GM12892 (cell line): ENCODE measurements at places on chromosomes 6 and 20.

DNA sequence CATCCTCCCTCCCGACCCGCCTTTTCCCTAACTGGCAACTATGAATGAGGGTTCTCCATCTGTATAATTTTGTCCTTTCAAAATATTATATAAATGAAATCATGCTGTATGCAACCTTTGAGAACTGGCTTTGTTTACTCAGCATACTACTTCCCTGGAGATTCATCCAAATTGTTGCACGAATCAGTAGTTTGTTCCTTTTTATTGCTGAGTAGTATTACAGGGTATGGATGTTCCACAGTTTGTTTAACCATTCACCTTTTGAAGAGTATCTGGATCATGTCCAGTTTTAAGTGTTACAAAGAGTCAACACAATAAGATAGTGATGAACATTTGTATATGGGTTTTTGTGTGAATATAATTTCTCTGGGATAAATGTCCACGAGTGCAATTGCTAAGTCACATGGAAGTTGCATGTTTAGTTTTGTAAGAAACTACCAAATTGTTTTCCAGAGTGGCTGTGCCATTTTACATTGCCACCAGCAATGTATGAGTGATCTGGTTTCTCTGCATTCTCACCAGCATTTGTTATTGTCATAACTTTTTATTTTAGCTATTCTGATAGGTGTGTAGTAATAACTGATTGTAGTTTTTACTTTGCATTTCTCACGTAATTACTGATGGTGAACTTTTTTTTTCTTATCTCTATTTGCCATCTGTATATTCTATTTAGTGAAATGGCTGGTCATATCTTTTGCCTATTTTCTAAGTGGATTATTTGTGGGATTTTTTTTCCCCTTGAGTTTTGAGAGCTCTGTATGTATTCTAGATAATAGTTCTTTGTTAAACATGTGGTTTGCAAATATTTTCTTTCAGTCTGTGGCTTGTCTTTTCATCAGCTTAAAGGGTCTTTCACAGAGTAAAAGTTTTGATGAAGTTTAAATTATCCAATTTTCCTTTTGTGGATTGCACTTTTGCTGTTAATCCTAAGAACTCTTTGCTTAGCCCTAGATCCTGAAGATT lies 14.4 kb upstream of the RNF24 start:
- no peak for DNase-seq

DNA sequence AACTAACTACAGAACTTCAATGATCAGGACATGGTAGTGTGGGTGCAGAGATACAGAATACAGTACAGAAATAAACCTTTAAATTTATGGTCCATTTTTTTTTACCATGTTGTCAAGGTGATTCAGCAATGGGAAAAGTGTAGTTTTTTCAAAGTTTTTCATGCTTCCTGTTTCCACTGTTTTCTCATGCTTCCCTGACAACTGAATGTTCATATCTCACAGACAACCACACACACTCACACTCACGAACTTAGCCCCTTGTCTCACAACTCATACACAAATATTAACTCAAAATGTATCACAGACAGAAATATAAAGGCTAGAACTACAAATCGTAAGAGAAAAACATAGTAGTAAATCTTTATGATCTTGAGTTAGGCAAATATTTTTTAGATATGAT lies 232.6 kb upstream of the CDYL start:
- no peak for DNase-seq

- DNase-seq, result no peak
Measured at GRCh38 chr20:53981752-53982437, 88.5 kb downstream of the BCAS1 start.

- DNase-seq, result no peak
Measured at GRCh38 chr6:11415557-11415956, 122.0 kb upstream of the TMEM170B start.

DNA sequence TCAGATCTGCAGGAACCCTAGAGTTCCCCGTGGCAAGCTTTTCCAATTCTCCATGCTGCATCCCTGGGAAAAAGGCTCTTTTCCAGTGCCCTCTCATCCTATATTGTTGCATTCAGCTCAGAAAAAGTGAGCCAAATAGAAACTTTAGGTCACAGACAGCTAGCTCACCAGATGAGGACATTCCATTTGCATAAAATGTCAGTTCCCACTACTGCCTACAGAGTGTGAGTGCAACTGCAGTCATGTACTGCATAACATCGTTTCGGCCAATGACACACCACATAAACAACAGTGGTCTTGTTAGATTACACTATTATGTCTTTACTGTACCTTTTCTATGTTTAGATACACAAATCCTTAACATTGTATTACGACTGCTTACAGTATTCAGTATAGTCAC lies 8.6 kb downstream of the HS3ST5 start:
- no peak for DNase-seq

DNA sequence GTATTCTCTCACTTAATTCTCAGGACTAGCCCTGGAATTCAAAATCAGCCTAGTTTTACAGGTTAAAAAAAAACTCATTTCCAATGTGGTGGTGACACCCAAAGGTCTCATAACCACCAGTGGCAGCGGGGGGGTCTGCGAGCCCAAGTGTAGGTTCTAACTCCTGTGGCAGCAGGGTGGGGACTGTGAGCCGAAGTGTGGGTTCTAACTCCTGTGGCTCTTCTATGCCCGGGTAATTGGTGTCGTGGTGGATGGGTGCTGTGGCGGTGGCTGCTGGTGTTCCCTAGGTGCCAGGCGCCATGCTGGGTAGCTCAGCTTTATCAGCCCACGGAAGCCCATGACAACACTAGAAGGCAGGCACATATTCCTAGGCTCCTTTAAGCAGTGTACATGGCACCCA lies 4.9 kb upstream of the ANKRD60 start:
- no peak for DNase-seq

- no peak for DNase-seq
Measured at GRCh38 chr6:25537349-25538018, 114.5 kb upstream of the SCGN start.

GRCh38 chr6:47670851-47671250 lies 27.5 kb upstream of the ADGRF4 start:
- DNase-seq, result no peak
